ENCODE measurements at places on chromosomes 4 and X. TPM values are rescaled to one million over a fixed set of nuclear protein-coding genes. Genes with fewer than 3 reads are reported as not detected.

The TBX22 gene
- not detected for total RNA-seq

GRCh38 chr4:149897783-149898182 is 82.1 kb upstream of the IQCM start:
- no peak for DNase-seq

GRCh38 chr4:41498177-41498576 is 39.8 kb upstream of the LIMCH1 start:
- no peak for DNase-seq

DNA sequence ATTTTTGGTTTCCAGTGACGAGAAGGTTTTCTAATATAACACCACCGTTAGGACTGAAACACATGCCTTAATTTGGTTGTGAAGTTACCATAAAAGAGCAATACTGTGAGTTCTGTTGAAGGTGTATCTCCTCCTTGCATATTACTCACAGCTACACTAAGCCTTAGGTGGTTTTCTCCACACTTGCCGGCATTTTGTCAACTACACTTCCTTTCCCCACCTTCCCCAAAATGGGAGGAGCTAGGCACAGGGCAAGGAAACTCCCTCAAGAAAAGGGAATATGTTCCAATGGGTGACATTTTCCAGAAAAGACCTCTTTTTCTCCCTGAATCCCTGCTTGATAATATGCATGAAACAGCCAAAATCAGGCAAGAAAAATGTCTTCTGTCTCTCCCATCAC is 44.8 kb downstream of the RELL1 start:
- DNase-seq = no peak

The SASH3 gene
- 18.7 TPM for total RNA-seq

DNA sequence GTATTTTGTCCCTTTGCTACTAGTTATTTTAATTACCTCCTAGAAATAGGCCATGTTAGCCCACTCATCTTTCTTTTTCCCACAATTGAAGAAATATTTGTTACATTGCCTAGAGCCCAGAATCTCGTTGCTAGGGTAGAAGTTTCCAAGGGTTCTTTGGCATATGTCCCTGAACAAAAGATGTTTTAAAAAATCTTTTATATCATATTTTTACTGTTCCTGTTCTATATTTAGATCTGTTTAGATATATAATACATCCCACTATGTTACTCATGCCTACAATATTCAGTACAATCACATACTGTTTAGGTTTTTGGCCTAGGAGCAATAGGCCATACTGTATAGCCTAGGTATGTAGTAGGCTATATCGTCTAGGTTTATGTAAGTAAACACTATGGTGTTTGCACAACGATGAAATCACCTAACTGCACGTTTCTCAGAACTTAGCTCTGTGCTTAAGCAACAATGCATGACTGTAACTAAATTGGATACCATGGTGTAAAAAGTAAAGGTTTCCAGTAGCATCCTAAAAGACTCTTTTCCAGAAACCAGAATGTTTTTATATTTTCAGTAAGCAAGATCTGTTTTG is 236.0 kb upstream of the SLIT2 start:
- DNase-seq = no peak

GRCh38 chrX:50180073-50180940 is 20.5 kb downstream of the AKAP4 start:
- DNase-seq = no peak

- DNase-seq = no peak
These were observed 328.5 kb downstream of the PPP3CA start for GRCh38 chr4:101018836-101019235.

The FRMPD3 gene
- total RNA-seq = 0.59 TPM

The TNIP3 gene
- not detected for total RNA-seq

The CETN2 gene
- total RNA-seq = 23.2 TPM

GRCh38 chrX:13340182-13340791 is 20.4 kb upstream of the ATXN3L start:
- DNase-seq = no peak

The ASB9 gene
- 0.98 TPM for total RNA-seq

- no peak for DNase-seq
These were observed 166.1 kb upstream of the PDE5A start for GRCh38 chr4:119794681-119795080.

The RPA4 gene
- total RNA-seq = 4.6 TPM

DNA sequence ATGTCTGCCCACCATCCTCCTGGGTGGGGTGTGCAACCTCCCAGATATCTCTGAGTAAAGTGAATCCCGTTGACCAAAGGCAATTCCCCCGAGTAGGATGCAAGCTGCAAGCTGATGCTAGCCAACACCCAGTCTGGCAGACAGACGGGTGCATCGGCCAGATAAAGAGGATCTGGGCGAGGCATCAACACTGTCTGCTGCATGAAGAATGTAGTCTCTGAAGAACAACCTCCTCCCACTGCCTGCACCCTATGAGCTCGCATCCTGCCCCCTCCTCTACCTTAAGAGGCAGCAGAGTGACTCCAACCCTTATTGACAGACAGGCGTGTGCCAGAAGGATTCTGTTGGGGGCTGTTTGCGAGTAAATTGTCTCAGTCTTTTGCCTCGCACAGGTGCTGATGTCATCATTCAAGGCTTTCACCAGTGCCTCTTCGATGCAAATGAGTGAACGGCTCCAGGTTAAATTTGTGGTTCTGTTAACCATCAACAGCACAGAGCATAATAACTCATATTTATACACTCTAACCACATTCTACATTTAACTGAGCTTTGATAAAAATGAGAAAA is 546.9 kb downstream of the BCOR start:
- no peak for DNase-seq

DNA sequence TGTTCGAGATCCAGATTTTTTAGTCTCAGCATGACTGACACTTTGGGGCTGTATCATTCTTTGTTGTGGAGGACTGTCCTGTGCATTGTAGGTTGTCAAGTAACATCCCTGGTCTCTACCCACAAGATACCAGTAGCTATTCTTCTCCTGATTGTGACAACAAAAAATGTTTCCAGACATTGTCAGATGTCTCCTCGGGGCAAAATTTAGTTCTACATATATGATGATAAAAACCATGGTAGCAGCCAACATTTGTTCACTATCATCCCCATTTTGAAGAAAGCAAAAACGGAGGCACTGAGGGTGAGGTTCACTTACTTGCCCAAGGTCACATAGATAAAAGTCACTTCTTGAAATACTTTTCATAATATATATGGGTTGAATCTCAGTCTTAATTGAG is 11.3 kb downstream of the REPS2 start:
- no peak for DNase-seq

- DNase-seq = no peak
These were observed 217.0 kb upstream of the DKK2 start for GRCh38 chr4:107253090-107253489.

The TCEAL8 gene
- total RNA-seq = 79.6 TPM

The GPR34 gene
- 8.5 TPM for total RNA-seq

The PPARGC1A gene
- total RNA-seq = 6.1 TPM

The CCDC110 gene
- 1.3 TPM for total RNA-seq

DNA sequence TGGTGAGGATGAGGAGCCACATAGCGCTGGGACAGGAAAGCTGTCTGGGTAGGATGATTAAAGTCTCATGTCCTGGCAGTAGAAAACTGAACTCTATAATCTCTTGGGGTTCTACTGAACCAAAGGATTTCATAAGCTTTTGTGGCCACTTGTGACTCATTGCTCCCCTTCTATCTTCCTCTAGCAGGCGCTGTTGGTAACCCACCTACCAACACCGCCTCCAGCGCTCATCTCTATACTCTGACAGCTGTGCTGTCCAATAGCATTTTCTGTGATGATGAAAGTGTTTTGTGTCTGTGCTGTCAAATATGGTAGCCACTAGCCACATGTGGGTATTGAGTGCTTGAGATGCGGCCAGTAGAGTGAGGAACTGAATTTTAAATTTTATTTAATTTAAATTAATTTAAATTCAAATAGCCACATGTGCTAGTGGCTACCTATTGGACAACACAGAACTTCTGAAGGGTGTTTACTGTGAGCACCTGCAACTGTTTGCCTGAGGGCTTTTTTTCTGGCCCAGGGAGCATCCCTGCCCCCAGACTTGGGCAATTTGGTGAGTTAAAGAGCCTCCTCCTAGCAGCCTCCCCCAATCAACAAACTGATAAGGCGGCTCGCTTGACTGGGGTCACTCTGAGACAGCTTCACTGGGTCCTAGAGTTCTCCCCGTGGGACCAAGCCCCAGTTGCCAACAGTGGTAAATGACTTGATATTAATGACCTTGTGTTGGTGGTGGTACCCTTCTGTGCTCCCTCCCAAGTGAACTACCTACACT is 169.2 kb upstream of the ATP6AP2 start:
- no peak for DNase-seq

DNA sequence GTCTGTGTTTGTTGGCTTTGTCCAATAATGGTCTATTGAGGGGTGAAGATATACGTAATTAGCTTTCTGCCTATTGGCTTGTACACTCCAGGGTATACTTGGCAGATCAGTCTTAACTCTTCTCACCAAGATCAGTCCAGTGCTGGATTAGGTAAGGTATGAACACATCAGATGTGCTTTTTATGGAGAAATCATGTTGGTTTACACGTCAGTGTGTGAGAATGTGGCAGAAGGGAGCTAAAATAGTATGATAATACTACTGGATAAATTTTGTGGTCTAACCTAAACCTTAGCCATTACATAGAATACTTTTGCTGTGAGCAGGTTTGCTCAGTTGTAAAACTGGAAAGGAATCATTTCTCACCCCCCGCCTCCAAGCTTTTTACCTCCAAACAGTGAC is 4.2 kb downstream of the PDHA1 start:
- no peak for DNase-seq

The FAM47E gene
- 6.1 TPM for total RNA-seq

DNA sequence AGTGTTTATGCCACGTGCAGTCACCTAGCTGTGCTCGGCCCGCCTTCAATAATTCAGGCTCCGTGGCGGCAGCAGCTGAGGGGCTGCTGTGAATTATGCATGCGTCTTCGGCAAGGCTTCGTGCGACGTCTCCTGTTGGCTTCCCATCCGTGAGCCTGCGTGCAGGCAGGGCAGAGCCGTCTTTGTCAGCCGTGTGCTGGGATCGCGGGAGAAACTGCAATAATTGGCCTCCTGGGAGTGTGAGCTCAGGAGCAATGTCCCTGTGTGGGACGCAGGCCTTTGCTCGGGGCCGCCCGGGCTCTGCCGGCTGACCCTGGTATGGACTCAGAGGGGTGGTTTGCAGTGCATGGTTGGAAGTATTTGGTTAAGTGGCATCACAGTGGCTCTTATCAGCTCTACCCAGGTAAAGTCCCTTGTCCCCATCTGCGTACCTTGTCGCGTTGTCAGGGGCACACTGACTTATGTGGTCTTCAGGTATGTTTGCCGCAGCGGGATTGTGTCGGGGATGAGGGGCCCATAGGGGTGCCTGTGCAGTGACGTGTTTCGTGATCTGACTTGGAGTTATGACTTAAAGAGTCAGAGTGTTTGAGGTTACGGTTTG is 34.5 kb upstream of the HGFAC start:
- peak; percentile 44 for DNase-seq

The PDZD4 gene
- 0.80 TPM for total RNA-seq

DNA sequence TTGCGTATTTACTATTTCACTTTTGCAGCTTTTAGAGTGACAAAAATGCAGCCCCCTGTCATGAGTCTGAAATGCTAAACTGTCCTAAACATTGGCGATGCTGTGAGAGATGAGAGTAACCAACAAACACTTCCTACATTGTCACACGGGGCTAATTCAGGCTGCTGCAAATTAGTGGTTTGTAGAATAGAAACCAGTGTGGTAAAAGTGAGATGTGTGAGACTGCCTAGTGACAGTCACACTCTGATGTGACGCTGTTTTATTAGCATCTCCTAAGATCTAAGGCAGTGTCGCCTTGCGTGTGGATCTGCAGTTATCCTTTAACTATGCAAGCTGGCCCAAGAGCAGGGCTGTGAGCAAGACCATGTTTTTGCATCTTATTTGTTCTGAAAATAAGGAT is 800.2 kb upstream of the TENM3 start:
- DNase-seq = no peak

The CXCL13 gene
- total RNA-seq = 6.2 TPM

DNA sequence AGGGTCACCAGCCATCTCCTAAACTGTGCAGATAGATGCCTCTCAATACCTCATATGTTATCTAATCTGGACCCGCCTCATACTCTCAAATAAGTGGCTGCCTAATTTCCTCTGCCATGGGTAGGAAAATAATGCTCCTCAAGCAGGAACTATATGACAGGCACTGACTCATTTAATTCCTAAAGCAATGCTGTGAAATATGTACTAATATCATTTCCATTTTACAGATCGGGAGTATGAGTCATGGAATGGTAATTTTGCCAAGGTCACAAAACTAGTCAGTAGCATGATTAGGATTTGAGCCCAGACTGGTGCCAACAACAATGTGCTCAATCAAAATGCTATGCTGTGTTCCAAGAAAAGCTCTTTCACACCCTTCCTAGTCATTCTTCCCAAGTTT is 3.0 kb upstream of the NXT2 start:
- DNase-seq = no peak

DNA sequence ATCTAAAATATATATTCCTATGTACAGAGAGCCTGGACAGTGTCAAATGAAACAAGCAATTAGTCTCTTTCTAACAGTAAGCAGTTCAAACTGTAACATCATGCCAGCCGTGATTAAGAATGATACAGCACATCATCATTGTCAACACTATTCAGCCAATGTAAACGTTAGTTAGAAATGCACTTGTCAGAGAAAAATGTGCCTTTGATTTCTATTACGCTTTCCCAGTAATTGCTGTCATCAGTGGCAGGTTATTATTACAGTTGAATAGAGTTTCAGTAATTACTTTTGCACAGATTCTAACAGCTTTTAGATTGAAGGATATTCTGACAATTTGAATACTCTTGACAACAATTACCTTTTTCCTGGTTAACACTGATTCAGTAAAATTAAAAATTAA is 1007.1 kb downstream of the SH3BGRL start:
- DNase-seq = no peak

The STIM2 gene
- 24.7 TPM for total RNA-seq

The PAGE1 gene
- total RNA-seq = not detected

The XAGE1B gene
- not detected for total RNA-seq

DNA sequence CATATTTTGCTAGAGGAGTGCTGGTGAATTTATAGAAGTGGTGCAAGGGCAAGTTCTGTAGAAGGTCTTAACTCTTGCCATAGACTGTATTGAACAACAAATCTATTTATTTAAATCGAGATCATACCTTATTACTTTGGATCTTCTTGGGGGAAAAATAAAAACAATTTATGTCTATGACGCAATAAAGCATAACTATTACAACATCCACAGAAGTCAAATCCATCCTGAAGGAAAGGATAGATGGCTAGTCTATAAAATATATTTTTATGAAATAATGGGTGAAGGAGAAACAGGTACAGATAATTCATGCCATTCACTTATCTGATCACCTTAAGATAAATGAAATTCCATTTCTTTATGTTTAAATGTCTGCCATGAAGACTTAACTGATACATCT is 1168.8 kb upstream of the AGA start:
- no peak for DNase-seq

The POU4F2 gene
- total RNA-seq = not detected

DNA sequence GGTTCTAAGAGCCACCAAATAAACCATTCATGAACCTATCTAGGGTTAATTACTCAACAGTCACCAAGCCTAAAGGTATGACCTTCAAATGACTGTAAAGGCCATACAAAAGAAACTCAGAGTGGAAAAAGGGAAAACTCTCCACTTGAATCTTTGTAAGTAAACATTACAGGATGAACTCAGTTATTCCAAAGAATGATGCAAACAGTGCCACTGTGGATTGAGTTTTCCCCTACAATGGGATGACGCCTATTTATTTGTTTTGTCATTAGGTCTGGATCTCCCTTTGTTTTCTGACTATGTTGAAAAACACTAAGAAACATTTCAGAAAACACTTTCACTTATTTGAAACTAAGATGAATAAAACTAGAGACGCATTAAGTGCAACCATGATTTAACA is 12.7 kb downstream of the NUDT6 start:
- DNase-seq = no peak
